ENCODE measurements at places on chromosomes 6 and 20.

GRCh38 chr6:124858564-124858963 is 103.7 kb upstream of the RNF217 start:
- no peak for DNase-seq

- no peak for DNase-seq
Measured at GRCh38 chr6:34969662-34970265, 80.7 kb downstream of the ANKS1A start.

GRCh38 chr20:10131732-10132345 is 86.8 kb upstream of the SNAP25 start:
- no peak for DNase-seq

GRCh38 chr6:158705386-158706126 is 55.7 kb downstream of the SYTL3 start:
- no peak for DNase-seq

- DNase-seq = no peak
Measured at GRCh38 chr20:20261159-20261558, 106.7 kb upstream of the INSM1 start.

GRCh38 chr20:47785854-47786764 is 828 bp upstream of the SULF2 start:
- DNase-seq = no peak

DNA sequence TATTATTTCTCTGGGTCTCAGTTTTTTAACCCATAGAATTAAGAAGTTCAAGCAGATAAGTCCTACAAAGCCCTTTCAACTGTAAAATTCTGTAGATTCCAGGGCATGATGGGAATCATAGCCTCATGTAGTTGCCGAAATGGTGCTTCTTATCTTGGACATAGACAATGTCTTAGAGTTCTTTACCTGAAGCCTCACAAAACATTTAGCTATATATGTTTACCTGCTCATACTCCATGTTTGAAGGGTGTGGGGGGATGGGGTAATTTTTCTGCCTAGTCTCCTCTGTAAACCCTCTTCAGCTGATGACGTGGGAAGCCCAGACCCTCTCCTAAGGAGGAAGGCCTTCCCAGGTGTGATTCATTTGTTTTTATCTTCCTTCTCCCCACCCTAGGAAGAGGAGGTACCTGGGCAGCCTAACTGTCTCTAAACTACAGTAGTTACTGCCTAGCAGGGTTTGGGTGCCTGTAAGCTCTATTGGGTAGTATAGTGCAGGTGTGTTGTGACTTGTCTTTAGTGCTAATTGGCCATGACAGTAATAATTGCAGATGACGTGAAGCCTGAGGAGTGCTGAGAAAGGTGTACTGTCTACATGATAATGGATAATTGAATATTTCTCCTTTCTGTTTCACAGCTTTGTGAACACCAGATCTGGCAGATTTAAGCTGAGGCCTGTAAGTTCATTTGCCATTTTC is 230.8 kb downstream of the TFAP2B start:
- no peak for DNase-seq

- no peak for DNase-seq
Measured at GRCh38 chr20:35952480-35953386, 1.6 kb downstream of the SCAND1 start.

DNA sequence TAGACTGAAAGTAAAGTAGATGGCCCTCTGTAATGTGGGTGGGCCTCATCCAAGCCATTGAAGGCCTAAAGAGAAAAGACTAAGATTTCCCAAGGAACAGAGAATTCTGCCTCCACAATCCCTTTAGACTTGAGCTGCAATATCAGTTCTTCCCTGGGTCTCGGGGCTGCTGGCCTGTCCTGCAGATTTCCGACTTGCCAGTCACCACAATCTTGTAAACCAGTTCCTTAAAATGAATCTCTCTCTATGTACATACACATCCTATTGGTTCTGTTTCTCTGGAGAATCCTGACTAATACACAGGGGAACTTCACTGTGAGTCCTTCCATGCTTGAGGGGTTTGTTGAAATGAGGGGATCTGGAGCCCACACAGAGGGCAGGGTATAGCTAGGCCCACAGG is 12.9 kb downstream of the CCDC170 start:
- no peak for DNase-seq

DNA sequence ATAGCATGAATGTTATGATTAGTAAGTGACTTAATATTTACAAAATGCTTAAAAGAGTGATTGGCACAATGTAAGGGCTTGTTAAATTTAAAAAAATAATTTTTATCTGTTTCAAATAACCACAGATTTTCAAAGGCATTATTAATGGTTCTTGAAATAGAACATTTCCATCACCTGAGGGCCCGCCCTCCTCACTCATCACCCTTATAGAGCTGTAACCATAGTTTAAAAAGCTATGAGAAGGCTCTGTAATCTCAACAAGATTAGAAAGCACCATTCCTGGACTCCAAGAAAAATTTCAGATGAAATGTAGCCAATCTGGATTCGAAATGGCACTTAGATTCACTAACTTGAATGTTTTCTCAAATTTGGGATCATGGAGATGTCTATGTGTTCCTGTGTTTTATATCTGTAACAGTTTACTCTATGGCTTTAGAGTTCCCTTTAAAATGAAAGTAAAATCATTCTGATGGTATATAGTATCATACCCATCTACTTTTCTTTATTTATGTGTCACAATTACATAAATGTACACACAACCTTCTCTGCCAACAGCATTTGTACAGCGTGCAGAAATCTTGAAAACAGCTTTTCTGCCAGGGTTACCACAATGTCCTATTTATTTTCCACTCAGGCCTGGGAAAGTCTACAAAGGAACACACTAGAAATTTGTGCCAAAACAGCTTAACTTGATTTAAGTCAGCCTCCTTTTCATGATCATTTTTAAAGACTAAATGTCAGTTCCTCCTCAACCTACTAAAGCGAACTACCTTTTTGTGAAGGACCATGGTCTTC is 207.7 kb downstream of the TBX18 start:
- no peak for DNase-seq

- no peak for DNase-seq
Measured at GRCh38 chr6:147787417-147787816, 278.9 kb downstream of the SAMD5 start.
